ENCODE measurements at places on chromosomes 2 and 18.

GRCh38 chr18:50099725-50100407 lies 95.1 kb downstream of the MYO5B start:
- no peak for DNase-seq

- DNase-seq = no peak
Measured at GRCh38 chr2:206217743-206218142, 56.7 kb upstream of the ZDBF2 start.

- DNase-seq = no peak
Measured at GRCh38 chr2:207505728-207506127, 24.0 kb upstream of the CREB1 start.

DNA sequence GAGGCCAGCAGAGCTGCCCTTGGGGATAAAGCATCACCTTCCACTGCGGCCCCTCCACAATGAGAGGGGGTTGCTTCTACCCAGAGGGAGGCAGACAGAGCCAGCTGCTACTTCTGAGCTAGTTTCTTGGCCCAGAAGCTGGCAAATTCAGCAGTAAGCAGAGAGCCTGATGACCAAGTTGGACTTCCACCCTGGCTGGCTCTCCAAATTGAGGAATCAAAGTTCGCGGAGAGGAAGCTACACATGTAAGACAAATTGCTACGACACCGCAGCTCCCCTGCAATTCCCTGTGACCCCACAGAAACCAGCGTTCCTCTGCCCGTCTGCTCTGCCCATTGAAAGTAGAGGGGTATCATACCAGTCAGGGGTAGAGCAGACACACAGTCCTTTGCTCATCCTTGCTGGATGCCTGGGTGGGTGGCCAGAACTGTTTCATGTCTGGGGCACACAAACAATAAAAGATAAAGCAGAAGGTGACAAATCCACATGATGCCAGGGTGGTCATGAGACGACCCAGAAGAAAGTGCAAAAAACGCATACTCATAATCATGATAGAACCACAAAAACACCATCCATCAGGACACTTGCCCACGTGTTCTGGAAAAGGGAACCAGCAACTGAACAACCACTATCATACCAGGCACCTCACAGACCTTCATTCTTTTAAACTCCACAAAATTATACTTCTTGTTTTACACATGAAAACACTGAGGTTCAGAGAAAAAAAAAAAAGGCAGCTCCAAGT lies 5.4 kb downstream of the TFCP2L1 start:
- DNase-seq = peak; percentile 55

DNA sequence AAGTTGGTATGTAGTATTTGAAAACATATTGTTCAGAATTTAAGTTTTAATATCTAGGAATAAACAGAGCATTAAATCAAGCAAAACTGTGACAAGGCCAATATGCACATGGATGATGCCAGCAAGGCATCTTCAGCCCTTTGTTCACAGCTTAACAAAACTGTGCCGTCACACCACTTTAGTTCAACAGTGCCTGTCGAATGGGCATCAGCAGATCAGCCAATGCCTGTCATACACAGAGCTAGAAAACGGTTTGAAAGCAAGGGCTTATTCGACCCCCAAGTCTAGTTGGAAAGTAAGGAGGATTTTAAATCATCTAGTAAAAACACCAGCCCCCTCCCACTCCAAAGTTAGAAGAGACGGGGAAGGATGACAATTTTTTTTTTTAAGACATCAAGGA lies 16.7 kb downstream of the ZEB2 start:
- no peak for DNase-seq

GRCh38 chr18:45978084-45978483 lies 11.0 kb upstream of the EPG5 start:
- DNase-seq = no peak

DNA sequence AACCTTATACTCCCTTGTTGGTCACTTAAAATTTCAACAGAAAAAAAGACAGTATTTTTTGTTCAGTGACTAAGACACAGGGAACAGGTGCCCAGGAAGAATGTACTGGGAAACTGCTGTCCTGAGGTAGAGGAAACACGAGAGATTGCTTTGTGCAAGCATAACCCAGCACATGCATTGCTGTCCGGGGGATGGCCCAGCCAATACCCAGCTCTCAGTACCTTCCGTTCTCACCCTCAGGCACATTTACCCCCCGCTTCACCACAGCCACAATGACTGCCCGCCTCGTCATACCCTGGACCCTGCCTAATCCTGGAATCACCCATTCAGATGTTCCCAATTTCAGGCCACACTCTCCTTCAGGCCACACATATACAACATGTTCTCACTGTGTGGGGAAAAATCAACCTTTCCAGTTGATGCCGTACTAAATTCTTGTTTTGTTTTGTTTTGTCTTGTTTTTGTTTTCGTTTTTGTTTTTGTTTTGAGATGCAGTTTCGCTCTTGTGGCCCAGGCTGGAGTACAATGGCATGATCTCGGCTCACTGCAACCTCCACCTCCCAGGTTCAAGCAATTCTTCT lies 140.7 kb downstream of the ESCO1 start:
- DNase-seq = no peak
